ENCODE measurements at places on chromosomes 16 and 17.

DNA sequence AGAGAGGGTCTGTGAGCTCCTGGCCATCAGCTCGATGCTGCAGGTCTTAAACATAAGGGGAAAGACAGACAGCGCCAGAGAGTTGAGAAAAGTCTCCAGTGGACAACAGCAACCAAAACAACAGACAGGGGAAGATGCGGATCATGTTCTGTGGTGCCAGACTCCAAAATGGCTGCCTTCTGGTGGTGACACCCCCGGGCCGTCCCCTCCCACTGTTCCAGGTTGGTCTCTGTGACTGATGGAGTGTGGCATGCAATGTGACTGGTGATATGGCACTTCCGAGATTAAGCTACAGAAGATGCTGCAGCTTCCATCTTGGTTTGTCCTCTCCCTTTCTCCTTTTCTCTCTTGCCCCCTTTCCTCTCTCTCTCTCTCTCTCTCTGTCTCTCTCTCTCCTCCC is 40.4 kb upstream of the RBFOX3 start:
- DNase-seq: no peak

DNA sequence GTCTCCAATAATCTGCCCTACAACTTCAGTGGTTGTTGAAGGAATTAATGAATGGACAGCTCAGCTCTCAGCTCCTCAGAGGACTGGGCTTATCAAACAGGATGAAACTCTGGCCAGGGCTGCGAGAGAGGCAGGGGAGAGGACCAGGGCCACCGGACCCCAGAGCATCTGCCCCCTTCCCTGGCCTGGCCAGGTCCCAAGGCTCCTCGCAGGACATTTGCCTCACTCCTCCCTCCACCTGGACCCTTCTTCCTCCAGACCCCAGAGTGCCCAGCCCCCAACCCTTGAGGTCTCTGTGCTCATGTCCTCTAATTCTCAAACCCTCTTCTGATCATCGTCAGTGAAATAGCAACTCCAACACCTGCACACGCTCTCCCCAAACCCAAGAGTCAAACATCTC is 3.7 kb downstream of the CD300C start:
- DNase-seq: no peak

- DNase-seq: no peak
Measured at GRCh38 chr17:77428020-77428748, 287.4 kb downstream of the SEC14L1 start.

- DNase-seq: no peak
Measured at GRCh38 chr17:56812901-56813388, 20.8 kb downstream of the C17orf67 start.

DNA sequence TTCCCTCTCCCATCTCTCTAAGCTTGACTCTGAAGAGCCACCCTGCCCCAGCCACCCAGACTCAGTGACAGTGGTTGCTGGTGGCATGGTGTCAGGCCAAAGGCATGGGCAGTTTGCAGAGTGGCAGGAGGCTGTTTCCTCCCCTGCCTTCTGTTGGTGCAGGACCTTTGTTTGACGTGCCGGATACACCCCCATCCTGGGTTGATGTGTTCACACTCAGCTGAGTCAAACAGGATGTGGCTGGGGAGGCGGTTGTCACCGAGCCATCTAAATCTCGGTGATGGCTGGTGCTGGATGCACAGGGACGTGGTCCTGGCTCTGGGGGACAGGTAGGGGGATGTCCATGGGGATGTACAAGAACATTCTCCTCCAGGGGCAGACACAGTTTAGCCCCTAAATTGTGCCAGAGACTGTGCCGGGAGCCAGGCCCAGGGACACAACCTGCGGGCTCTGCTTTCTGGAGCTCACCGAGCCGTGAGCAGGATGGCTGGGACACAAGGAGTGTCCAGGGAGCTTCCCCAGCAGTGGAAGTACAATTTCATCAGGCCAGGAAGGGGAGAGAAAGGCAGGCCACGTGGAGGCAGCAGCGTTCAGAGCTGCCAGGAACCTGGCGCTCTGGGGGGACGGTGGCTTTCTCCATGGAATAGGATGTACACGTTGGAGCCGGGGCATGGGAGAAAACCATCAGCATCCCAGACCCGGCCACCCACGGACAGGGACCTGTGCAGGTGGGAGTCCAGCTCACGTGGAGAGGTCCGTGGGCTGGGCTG is 264.2 kb downstream of the SEC14L1 start:
- no peak for DNase-seq

GRCh38 chr17:18159551-18160120 is 24.0 kb upstream of the ALKBH5 start:
- DNase-seq: no peak

DNA sequence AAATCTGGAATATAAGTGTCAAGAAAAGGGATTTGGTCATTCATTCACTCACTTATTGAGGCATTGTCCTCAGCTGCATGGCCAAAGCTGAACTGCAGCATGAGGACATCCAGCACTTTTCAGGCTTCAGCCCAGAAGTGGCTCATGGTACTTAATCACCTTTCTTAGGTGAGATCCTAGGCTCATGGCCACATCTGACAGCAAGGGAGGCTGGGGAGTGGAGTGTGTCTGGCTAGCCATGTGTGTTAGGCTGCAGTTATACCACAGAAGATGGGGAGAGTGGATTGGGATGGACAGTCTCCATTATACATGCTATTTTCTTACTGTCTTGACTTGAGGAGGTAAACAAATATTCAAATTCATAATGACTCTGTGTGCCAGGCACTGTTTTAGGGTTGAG is 68.8 kb downstream of the SHISA6 start:
- DNase-seq: no peak

- no peak for DNase-seq
Measured at GRCh38 chr17:74015316-74015715, 188.2 kb upstream of the RPL38 start.

DNA sequence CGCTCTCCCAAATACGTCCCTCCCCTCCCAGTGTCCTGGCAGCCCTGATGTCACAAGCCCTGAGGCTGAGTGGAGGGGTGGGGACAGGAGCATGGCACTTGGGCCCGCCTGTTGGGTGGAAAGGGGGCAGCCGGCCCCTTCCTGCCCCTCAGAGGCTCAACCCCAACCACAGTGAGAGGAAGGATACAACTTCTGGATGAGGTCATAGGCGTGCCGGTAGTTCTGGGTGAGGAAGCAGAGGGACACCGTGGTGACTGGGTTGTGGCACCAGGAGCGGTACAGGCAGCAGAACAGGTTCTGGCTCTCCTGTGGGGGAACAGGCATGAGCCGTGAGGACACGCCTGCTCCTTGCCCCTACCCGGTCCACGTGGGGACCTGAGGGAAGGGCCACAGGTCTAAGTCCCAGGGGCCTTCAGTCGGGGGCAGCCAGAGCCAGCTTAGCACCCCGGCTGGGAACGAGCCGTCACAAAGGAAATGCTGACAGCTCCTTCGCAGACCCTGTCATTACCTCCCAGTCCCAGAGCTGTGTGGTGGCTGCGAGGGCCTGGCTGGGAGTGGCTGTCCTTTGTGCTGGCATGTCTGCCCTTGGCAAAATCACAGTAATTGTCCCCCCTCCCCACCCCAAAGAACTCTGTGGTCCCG is 11.2 kb upstream of the MTSS2 start:
- no peak for DNase-seq
